ENCODE measurements at places on chromosomes 6 and 20.

GRCh38 chr6:152091201-152091600, 283.7 kb downstream of the ESR1 start:
- no peak for DNase-seq

GRCh38 chr20:56795492-56795891, 166.4 kb downstream of the TFAP2C start:
- no peak for DNase-seq

DNA sequence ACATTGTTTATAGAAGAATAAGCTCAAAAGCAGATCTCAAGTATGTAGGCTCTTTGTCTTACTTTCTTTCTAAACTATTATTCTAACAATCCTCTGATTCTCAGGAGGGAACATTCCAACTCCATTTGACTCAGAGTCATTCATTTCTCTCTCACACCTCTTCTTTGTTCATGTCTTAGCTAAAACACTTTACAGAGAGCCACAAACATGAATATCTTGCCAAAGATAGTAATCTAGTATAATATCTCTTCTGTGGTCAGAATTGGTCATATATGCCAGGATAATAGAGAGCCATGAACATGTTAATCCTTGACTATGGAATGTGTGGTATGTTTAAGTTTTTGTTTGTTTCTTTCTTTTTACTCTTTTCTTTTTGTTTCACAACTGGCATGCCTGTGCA, 456.0 kb upstream of the PTCHD4 start:
- DNase-seq, result peak; percentile 55

GRCh38 chr6:26064619-26065257, 22.5 kb upstream of the HFE start:
- peak; percentile 45 for DNase-seq

Data from fibroblast of lung (primary cell).